Activated CD8-positive, alpha-beta memory T cell treated with anti-CD3 and anti-CD28 coated beads for 4 hours (primary cell): ENCODE measurements at places on chromosomes 1 and 21.

DNA sequence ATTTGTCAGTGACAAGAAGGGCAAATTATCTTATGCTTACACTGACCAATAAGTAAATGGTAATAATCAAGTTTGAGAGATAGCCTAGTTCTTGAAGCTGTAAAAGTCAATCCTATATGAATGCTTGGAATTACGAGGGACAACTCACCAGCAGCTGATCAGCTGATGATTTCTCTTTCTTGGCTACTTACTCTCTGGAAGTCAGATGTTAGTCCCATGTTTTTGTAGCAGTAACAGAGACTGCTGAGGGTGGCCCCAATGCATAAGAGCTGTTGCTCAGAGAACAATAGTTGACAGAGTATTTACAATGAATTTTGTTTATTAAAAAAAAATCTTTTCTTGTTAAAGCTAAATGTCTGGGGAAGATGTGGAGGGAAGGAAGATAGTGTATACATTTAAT, 39.3 kb downstream of the CD160 start:
- no peak for DNase-seq

DNA sequence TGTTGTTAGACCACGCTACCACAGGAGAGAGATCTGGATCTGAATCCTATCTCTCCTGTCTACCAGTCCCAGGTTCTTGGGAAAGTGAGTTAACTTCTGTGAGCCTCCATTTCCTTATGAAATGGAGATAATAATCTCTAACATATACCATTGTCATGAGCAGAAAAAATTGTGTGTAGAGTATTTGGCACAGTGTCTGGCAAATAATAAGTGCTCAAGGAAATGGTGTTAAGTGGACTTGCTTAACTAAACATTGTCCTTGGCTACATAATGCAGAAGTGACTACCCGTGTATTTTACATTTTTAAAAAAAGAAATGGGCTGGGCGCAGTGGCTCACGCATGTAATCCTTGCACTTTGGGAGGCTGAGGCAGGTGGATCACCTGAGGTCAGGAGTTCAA, 217.4 kb downstream of the KCNH1 start:
- no peak for DNase-seq

DNA sequence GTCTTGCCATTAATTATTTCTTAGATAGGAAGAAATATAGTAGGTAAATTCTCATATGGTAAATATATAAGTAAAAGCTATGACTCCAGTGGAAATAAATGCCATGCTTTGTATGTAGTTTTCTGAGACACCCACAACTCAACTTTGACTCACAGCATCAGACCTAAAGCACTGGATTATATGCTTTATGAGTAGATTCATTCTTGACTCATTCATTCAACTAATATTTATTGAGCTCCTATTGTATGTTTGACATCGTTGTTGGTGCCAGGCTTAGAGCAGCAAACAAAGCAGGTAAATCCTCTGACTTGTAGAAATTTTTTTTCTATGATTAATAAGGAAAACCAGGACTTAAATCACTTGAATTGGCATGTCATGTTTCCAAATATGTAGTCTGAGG, 211.4 kb downstream of the PTPRC start:
- no peak for DNase-seq

DNA sequence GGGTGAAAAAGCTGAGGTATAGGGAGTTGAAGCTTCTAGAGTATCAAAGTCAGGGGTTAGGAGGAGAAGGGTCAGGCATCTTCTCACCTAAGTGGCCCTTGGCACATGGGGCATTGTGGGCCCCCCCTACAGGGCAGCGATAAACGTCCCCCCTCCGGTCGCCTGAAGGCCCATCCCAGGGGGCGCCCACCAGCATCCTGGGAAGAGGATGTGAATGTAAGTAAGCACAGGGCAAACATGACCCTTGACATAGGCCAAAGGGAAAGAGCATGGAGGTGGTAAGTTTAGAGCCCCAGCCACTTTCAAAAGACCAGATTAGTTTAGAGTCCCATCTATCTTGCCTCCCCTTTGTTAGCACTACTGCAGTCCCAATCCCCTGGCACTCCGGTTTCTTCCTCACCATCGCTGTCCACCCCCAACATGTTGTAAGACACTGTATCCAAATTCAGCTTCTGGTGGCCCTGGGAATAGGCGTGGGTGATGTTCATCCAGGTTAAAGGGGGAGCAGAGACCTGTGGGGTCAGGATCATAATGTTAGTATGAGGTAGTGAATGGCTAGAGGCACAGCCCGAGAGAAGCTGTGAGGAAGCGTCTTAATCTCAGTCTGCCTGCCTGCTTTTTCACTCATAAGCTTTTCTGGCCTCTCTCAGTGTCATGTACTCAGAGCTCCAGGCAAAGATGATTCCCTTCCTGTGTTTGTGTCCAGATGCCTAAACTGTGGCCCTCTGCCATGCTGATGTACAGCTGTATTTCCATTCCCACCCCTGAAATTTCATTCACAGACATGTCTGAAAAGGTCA, 2.7 kb downstream of the ITGA10 start:
- no peak for DNase-seq

DNA sequence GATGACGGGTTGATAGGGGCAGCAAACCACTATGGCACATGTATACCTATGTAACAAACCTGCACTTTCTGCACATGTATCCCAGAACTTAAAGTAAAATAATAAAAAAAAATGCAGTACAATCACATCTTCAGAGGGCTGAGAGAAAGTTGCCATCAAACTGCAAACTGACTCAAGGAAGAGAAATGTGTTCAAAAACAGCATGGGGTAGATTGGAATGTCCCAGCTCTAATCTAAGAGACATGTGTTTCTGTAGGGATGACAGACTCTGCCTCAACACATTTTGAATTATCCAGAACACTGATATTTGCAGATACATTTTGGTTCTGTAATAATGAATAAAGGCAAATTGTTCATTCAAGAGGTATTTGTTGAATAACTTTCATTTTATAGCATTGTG, 171.2 kb upstream of the RUNX1 start:
- DNase-seq = no peak

GRCh38 chr1:31373056-31373896, at the start of gene FABP3:
TSS of gene FABP3 (minus strand) at chr1:31373076. CDS start at chr1:31373014, 62 bp downstream.
- DNase-seq = no peak

DNA sequence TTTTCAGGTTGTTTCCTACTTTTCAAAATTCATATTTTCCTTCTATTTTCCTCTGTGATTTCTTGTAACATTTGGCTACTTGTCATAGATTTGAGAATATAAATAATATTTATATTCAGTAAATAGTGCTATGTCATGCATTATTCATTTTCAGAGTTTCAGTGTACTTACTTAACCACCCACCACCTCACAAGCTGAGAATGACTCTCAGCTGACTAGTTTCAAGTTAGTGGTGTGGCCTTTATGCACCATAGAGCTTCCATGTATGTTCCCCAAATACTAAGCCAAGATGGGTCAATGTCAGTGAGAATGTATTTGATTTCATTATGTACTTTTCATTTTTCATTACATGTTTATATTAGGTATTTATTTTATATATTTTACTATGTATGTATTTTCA, 56.9 kb upstream of the RGS1 start:
- DNase-seq = no peak

DNA sequence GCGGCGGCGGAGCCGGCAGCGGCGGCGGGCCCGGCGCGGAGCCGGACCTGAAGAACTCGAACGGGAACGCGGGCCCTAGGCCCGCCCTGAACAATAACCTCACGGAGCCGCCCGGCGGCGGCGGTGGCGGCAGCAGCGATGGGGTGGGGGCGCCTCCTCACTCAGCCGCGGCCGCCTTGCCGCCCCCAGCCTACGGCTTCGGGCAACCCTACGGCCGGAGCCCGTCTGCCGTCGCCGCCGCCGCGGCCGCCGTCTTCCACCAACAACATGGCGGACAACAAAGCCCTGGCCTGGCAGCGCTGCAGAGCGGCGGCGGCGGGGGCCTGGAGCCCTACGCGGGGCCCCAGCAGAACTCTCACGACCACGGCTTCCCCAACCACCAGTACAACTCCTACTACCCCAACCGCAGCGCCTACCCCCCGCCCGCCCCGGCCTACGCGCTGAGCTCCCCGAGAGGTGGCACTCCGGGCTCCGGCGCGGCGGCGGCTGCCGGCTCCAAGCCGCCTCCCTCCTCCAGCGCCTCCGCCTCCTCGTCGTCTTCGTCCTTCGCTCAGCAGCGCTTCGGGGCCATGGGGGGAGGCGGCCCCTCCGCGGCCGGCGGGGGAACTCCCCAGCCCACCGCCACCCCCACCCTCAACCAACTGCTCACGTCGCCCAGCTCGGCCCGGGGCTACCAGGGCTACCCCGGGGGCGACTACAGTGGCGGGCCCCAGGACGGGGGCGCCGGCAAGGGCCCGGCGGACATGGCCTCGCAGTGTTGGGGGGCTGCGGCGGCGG, 1.0 kb downstream of the ARID1A start:
- DNase-seq = peak; percentile 79

- DNase-seq = peak; percentile 27
Observed at GRCh38 chr1:151196292-151196800, 2.0 kb upstream of the PIP5K1A start.
